ENCODE measurements at places on chromosomes 11 and 22. TPM values are rescaled to one million over a fixed set of nuclear protein-coding genes. Genes with fewer than 3 reads are reported as not detected.

Gene RAB39A
- total RNA-seq: 6.8 TPM

GRCh38 chr22:43745783-43746356 lies 66.2 kb downstream of the EFCAB6 start:
- no peak for DNase-seq

DNA sequence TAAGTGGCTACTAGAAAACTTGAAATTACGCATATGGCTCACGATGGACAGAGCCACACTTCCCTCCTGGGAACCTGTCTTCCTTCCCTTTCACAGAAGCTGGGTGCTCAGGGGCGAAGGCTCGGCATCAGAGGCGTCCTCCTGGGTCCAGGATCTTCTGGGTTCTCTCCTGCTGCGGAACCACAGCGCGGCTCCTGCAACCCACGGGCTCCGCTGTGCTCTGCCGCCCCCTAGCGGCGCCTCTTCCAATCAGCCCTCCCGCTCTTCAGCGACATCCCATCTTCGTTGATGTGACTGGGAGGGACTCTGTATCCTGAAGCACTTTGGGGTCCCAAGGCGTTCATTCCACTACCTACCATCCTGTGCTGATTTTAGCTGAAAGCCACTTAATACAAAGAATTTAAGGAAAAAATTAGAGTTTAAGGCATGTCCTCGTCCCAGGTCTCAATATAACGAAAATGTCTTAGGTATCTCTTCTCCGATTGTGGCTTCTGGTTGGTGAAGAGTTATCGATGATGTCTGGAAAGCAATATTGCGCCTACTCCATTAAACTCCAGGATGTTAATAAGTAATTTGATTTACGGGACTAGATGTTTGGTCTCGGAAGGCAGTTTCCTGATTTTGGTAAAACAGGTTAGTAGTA lies 14.8 kb upstream of the RPS3 start:
- DNase-seq: no peak

- no peak for DNase-seq
These were observed 9.9 kb upstream of the TALDO1 start for GRCh38 chr11:737366-737765.

GRCh38 chr11:132448334-132448995 lies 1078.0 kb downstream of the NTM start:
- DNase-seq: no peak
